ENCODE measurements at places on chromosomes 6 and 20. TPM values are rescaled to one million over a fixed set of nuclear protein-coding genes. Genes with fewer than 3 reads are reported as not detected.

- no peak for DNase-seq
Measured at GRCh38 chr20:46299078-46299477, 9.2 kb downstream of the CDH22 start.

DNA sequence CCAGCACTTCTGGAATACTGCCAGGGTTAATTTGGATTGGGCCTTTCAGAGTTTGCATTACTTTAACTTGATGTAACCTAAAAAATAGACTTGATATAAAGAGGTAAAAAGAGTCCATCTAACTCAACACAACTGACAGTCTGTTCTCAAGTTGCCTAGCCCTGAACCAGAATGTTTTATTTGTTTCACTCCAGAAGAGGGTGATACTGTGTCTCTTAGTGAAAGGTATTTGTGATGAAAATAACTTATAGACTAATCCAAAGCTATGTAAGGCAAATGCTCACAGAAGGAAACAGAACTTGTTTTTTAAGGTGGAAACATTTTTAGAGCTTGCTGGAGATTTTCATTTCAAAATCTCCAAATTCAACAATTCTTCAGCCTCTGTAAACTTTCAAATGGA is 469.1 kb upstream of the RUNX2 start:
- no peak for DNase-seq

The PROKR2 gene
- polyA plus RNA-seq, result not detected

The TBX18 gene
- polyA plus RNA-seq, result 0.03 TPM

DNA sequence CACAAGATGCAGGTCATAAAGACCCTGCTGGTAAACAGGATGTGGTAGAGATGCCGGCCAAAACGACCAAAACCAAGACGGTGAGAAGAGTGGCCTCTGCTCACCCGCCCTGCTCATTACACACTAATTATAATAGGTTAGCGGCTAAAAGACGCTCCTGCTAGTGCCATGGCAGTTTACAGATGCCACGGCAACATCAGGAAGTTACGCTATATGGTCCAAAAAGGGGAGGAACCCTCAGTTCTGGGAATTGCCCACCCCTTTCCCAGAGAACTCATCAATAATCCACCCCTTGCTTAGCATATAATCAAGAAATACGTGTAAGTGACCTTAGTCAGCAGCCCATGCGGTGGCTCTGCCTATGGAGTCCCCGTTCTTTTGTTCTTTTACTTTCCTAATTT is 17.6 kb downstream of the BHLHE23 start:
- no peak for DNase-seq

DNA sequence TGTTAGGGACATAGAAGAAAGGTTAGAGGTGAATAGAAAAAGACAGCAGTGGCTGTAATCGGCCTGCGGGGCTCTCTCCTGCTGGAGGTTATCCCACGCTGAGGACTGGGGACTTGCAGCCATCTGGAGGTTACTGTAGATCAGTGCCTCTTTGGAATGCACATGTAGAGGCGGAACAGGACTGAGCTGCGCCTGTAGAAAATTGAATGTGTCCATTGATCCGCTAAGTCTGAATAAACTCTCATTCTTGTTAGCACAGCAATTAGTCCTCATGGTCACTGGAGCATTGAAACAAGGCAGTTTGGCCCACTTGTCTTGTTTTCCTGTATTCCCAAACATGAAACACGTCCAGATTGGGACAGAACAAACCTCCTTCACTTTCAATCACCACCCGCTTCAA is 46.3 kb upstream of the F13A1 start:
- no peak for DNase-seq

- no peak for DNase-seq
Measured at GRCh38 chr6:37283268-37283667, 25.3 kb upstream of the TMEM217 start.

The GPR6 gene
- polyA plus RNA-seq, result not detected

DNA sequence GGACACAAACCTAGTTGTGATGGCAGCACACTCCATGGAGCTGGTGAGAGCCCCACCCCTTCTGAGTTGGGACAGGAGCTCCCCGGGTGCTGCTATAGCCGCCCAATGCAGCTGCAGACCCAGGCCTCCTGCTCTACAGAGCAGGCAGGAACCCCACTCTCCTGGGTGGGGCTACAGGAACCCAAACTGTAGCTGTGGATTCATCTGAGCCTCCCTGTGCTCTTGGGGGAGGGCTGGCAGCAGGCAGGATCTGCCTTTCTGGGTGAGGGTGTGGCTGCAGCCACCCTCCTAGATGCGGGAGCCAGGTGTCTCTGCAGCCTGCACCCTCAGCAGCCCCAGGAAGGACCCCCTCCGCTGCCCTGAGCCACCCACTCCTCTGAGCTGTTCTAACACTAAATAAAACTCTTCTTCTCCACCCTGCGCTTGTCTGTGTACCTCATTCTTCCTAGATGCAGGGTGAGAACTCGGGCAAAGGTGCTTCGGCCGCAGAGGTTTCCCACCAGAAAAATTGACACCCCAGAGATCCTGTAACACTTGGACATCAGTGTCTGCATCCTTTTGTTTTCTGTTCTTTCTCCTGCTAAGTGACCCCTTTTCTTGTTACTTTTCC is 55.2 kb upstream of the KIF13A start:
- DNase-seq, result no peak

DNA sequence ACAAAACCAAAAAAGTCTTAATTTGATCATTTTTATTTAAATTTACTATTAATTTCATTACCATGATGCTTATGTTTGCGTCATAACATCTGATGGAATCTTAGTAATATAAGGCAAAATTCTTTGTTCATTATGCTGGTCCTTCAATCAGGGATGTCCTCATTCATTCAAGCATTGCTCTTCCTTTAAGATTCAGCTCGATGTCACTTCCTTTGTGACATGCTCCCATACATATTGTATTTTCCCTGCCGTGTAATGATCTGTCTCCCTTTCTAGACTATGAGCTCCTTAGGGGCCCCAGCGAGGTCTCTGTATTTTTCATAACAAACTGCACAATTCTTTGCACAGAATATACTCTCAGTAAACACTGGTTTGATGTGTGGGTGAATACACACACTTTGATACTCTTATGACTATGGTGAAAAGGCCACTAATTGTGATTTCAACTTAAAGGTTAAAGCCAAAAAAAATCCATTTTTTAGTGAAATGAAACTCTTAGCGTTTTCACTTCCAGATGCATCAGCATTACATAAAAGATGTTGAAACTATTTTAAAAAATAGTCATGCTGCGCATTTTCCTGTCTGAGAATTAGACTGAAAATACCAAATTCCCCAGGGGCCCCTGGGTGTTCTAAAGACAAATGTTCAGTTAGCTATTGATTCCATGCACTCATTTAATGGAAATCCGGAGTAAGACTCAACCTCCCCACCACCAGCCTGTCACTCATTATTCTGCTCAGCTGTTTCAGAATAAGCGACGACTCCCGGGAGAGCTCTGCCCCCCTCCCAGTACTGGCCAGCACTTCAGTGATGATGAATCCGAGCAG is 169.7 kb downstream of the ATXN1 start:
- DNase-seq, result no peak

DNA sequence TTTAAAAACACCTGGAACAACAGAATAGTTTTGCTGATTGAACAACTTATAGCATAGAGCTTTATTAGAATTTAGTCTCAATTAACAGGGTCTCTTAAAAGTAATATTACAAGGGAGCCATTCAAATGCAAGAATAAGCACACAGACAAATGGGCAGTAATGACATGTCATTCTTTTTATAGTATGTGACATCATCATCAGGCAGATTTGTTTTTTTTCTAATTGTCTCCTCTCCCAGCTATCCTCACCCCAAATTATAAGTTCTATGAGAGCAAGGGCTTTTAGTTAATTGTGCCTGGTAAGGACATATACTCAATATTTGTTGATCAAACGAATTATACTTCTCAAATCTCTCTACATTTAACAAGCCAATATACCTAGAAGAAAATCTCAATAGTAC is 11.0 kb downstream of the PGM3 start:
- no peak for DNase-seq
